ENCODE measurements at places on chromosomes 6 and 20.

DNA sequence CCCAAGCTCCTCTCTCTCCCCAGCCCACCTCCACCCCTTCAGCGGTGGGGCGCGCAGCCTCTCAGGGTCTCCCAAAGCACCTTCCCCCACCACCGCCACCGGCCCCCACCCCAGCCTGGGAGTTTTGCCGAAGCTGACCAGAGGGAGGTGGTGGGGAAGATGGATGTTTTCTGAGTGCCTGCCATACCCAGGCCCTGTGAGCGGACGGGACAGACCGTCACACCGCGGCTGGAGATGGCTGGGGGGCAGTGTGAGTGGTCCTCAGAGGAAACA lies 5.7 kb downstream of the C20orf204 start:
- DNase-seq = no peak

DNA sequence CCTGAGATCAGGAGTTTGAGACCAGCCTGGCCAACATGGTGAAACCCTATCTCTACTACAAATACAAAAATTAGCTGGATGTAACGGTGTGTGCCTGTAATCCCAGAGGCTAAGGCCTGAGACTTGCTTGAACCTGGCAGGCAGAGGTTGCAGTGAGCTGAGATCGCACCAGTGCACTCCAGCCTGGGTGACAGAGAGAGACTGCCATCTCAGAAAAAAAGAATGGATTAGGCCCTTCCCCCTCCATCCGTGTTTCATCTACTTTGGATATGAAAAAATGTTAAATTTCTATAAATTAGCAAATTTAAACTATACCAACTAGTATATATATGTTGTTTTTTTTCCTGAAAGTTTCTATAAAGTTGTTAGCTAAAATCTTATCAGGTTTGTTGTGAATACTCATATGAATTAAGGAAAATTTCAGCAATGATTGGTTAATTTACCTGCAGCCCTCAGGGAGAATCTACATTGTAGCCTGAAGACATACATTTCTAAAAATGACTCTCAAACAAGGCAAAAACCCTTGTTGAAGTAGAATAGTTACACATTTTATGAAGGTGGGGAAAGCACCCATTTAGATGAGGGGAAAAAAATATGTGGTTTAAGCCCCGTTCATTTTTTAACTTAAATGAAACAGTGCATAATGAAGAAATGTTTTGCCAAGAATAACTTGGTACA lies 120.9 kb downstream of the TIAM2 start:
- no peak for DNase-seq

GRCh38 chr20:16228722-16229121 lies 344.5 kb downstream of the KIF16B start:
- DNase-seq = no peak

- DNase-seq = no peak
Observed at GRCh38 chr20:46312075-46312944, 4.0 kb upstream of the CDH22 start.

DNA sequence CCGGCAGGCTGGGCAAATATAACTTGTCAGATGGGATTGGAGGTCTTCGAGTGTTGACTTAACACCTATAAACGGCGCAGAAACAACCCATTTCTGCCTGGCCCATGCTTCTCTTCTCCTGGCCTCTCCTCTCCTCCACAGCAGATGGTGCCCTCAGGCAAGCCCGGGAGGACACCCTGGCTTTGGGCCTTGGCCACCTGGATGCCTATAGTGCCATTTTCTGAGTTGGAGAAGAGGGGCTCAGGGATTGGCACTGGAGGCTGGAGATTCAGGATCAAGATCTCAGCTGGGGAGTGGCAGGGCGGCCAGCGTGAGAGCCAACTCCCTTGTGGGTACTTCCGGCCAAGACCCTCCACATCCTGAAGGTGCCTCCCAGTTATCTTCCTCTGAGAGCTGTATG lies 211.9 kb upstream of the PMEPA1 start:
- DNase-seq = no peak

DNA sequence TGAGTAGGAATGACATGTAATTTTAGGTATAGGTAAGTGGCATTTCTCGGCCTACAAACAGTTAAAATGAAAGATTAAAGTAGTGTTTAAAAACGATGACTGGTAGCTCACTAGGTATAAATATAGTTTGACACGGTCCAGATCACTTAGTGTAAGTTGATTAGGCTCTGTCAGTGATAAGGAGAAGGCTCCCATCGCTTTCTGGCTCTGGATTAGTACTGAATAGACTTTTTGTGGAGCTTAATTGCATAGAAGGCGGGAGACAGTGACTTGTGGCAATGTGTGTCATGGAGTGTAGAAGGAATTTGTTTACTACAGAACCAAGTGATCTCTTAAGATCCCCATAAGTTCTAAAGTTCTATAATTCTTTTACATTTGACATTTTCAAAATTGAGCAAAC lies 6.7 kb downstream of the PYGB start:
- no peak for DNase-seq

GRCh38 chr20:44728801-44729443 lies 13.8 kb downstream of the CCN5 start:
- no peak for DNase-seq

DNA sequence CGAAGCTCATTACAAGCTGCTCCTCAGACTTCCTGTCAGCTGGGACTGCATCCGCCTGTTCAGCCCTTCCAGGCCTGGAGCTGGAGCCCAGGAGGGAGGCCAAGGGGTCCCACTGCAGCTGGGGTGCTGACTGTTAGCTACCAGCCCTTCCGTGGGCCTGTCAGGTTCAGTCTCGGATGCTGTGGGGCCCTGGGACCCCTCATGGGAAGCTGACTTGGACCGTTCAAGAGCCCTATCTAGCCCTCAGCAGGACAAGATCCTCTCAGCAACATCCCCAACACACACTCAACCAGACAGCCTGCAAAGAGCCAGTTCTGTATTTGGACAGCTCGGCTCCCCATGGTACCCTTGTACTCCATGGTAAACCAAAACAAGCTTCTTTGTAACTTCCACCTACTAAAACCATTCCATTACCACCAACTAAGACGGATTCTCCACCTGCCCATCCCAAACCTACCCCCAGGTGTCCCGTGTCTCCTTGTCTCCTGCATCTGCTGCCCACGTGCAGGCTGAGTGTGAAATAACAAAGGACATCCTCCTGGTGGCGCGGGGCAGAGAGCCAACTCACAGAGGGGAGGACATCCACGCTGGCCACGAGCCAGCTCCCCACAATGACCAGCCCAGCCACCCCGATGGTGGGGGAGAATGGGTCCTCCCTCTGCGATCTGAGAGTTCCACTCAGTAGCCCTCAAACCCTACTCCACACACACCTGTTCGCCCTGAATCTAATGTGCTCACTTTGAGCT lies 111.2 kb downstream of the TAF4 start:
- DNase-seq = no peak

DNA sequence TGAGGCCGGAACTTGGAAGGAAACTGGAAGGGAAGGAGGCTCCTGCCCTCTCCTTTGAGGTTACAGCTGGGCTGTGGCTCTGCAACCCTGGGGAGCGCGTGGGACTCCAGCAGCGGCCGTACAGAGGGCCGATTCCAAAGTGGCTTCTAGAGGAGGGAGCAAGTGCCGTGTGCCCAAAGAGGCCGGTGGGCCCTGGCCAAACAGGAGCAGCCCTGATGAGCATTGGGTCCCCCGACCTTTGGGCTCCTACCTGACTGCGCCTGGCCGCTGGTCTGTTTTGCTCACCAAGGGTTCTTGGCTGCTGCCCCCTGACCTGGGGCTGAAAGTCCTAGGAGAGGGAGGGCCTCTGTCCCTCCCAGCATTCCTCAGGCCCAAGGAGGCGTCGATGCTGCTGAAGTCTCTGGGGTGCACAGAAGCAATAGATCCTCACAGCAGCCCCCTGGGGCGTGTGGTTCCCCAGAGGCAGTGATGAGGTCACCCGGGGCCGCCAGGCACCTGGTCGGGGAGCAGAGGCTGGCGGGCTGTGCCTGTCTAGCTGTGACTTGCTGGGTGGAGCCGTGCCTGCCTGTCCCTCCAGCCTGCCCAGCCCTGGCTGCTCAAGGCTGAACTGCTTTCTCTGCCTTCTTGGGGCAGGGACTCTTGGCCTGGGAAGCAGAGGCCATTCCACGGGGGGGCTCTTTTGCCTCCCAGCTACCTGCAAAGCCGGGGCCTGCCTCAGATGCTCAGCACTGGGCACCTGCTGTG lies 9.8 kb downstream of the RBM38 start:
- no peak for DNase-seq

DNA sequence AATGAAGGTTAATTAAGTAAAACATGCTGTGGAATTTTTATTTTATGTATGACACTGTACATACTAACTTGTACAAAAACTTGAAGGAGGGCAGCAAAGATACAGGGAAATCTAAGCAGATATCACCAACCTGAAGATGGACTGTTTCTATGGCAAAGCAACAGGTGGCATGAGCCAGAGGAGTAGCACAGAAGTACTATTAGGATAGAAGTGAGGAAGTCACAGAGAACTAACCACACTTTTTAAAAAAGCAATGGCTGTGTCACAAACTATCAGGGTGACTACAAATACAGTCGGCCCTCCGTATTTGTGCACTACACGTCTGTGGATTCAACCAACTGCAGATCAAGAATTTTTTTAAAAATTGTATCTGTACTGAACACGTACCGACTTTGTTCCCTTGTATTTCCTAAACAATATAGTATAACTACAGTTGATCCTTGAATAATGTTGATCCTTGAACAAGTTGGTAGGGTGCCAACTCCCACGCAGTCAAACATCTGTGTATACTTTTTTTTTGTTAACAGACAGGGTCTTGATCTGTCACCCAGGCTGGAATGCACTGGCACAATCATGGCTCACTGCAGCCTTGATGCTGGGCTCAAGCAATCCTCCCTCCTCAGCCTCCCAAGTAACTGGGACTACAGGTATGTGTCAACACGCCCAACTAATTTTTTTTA lies 61.0 kb downstream of the NUDT3 start:
- no peak for DNase-seq

- DNase-seq = no peak
Observed at GRCh38 chr6:167548451-167548850, 223.6 kb downstream of the TTLL2 start.

DNA sequence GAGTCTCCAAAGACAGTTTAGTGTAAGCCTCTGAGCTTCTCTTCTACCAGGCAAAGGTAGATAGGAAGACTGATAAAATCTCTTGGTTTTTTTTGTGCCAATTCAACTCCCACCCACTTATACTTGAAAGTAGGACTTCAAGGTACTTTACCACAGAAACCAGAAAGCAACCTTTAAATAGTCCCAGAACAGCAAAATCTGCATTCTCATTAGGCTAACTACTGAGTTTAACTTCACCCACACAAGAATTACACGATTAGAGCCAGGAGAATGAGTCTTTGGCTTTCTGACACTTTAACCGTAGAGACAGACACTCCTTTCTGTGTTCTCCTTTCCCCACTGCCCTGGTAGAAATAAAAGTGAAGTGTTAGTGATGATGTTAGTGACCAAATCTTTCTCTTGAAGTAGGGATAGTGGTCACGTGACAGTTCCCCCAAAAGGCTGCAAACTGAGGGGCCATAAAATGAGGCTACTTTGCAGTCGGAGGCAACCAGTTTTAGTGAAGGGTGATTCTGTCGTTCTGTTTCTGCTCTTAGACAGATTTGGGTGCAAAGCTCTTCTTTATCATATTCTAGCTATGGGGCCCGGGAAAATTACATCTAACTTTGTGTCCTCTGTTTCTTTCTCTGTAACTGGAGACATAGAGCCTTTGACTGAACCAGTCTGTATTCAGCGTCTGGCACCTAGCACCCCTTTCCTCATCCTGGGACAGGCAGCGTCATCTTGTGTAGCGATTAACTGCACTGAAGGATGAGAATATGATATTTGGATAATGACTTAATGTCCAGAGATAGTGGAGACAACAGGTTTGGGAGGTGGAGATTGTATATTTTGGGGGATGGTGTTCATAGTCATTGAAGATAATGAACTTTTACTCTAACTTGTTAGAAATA lies 206.4 kb upstream of the CITED2 start:
- no peak for DNase-seq

GRCh38 chr6:50116390-50116789 lies 66.7 kb upstream of the DEFB112 start:
- no peak for DNase-seq

- no peak for DNase-seq
Observed at GRCh38 chr20:54347166-54347833, 128.1 kb upstream of the DOK5 start.

- DNase-seq = no peak
Observed at GRCh38 chr6:92011681-92012245, 1407.6 kb downstream of the EPHA7 start.

DNA sequence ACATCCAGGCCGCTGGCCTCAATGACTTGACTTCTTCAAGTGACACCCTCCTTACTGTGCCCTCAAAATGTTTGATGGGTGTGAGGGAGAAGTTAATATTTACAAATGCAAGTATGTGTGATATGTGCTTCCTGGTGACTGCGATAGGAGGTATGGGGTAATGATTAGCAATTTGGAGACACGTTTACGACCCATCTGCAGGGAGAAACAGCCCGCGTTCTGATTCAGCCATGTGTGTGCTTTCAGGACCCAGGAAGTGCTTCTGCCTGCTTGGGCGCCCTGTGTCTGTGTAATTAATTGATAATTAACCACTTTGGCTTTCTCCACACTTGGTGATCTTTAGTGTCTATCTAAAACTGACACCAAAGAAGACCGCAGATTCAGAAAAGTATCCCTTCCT lies 25.0 kb downstream of the SIRPA start:
- DNase-seq = no peak

DNA sequence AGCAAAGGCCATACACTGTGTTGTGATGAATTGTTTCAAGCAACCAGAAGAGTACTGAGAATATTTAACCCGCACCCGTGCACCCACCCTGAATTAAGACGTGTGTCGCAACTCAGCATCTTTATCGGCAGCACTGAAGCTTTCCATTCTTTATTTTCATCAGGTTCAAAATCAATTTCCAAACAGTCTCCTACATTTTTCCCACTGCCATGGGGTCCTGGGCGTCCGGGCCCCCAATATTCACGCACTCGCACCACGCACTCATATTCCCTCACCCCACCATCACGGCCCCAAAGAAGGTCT lies 1.8 kb downstream of the LTB start:
- no peak for DNase-seq

DNA sequence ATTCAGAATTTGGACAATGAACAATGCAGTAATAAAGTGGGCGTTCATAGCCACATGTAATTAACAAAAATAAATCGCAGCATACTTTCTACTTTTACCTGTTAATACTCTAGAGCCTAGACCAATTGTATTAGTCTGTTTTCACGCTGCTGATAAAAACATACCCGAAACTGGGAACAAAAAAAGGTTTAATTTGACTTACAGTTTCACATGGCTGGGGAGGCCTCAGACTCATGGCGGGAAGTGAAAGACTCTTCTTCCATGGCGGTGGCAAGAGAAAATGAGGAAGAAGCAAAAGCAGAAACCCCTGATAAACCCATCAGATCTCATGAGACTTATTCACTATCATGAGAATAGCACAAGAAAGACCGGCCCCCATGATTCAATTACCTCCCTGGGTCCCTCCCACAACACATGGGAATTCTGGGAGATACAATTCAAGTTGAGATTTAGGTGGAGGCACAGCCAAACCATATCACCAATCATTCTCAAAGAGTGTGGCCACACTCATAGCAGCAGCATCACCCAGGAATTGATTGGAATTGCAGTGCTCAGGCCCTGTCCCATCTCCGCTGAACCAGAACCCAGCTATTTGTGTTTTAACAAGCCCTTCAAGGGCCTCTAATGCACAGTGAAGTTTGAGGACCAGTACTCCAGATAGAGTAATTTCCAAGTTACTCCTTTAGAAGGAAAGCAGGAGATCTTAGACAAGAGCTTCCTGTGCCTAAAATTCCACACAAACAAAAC lies 650.0 kb downstream of the KIF16B start:
- DNase-seq = no peak
